Myometrial cell (primary cell): ENCODE measurements at places on chromosomes 4 and X. TPM values are rescaled to one million over a fixed set of nuclear protein-coding genes. Genes with fewer than 3 reads are reported as not detected.

MAGEB1 gene
- not detected in 2 replicates for total RNA-seq

TRIM61 gene
- 0.58 and 1.4 TPM in 2 replicates for total RNA-seq

IDH3G gene
- 87.9 and 122 TPM in 2 replicates for total RNA-seq

TMPRSS11F gene
- total RNA-seq: not detected in 2 replicates

ADH7 gene
- total RNA-seq: not detected in 2 replicates

NXF2B gene
- not detected in 2 replicates for total RNA-seq

ATP8A1 gene
- 0.35 and 0.58 TPM in 2 replicates for total RNA-seq

TRIM2 gene
- total RNA-seq: 23.1 and 30.1 TPM in 2 replicates

HSFX3 gene
- total RNA-seq: not detected in 2 replicates
